ENCODE measurements at places on chromosomes 7 and 10.

DNA sequence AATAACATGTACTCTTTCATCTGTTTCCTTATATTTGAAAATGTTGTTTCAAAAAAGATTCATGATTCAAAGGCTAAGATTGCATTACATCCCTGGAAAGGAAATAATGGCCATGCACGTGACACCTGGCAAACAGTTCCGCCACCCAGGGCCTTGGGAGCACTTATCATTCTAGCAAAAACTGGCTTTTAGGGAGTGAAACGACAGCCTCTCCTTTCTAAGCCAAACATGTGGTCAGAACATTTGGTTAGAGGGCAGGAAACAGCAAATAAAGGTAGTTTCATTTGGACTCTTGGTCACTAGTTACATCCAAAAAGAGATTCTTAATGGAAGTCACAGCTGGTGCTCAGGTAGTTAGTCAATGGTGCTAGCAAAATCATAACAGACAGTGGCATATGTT lies 83.5 kb downstream of the FAS start:
- no peak for DNase-seq

- DNase-seq, result no peak
Observed at GRCh38 chr7:129923709-129924108, 29.1 kb downstream of the UBE2H start.

GRCh38 chr7:70711452-70711851 lies 420.5 kb upstream of the GALNT17 start:
- no peak for DNase-seq

GRCh38 chr7:148727501-148728278 lies 29.0 kb downstream of the CUL1 start:
- DNase-seq, result no peak

- DNase-seq, result no peak
Observed at GRCh38 chr7:140972876-140973829, 41.6 kb downstream of the MRPS33 start.

DNA sequence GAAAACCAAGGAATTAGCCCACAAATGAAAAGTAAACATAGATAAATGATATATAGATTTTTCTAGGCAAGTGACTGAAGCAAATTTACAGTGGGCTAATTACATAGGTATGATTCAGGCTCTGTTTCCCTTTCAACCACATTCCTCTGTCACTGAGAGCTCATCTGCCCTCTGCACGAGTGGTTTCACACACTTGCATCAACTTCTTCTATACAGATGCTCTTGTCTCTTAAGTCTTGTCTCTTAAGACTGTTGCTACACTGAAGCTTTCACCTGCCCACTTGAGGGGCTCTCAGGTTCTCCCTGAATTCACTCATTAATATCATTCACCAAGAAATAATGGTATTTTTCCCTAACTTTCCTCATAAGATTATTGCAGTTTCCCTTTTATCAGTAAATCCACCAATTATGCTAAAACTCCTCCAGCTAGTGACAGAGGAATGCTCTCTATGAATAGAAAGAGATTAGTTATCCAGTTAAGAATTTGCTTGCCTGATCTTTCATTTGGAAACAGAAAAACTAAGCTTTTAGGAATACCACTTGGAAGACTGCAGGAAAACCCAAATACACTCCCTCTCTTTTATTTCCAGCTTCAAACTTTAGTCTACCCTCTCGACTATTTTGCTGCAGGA lies 95.7 kb downstream of the ELAPOR2 start:
- no peak for DNase-seq

DNA sequence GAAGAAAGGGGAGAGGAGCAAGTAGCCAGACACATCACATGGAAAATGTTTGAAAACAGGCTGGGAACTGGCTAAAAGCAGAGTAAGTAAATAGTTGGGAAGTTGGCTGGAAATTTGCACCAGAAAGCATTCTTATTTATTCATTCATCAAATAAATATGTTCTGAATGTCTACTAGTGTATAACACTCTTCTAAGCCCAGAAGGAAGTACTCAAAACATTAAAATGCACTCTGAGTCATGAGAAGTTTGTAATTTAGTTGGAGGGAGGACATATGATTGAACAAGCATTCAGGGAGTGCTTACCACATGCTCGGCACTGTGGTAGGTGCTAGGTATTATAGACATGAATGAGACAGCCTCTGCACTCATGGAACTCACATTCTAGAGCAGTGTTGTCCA lies 37.0 kb upstream of the CNNM1 start:
- DNase-seq, result no peak

DNA sequence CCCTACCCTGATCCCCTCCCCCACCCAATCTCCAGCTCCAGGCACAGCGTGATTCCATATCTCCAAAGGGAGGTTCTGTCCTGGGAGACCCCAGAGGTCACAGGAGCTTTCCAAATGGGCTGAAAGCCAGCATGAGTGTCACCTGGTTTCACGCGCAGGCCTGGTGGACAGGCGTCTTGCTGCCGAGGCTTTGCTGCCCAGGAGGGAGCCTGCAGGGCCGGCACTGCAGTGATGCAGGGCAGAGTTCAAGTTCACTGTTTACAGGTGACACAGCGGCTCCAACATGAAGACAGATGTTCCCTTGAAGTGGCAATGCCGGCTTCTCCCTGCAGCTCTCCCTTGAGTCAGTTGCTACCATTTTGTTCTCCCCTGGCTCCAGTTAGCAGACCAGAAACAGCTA lies 104.3 kb downstream of the TCERG1L start:
- no peak for DNase-seq

- no peak for DNase-seq
Observed at GRCh38 chr7:66399566-66399965, 194.4 kb downstream of the TPST1 start.

DNA sequence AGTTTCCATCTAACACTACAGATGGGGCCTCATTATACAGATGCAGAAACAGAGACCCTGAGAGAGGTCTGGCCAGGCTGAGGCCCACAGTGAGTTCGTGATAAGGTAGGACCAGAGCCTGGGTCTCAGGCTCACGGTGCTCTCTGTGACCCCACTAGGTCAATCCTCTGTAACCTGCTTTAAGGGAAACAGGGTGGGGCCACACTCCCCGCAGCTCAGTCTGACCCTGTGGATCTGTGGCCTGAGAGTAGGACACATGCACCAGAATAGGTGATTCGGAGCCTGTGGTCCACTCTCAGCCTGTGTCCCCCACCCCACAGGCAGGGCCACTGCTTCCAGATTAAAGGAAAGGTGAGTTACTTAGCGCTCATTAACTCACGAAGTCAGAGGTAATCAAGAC lies 137.8 kb upstream of the FAM20C start:
- DNase-seq, result no peak

- DNase-seq, result no peak
Observed at GRCh38 chr10:88114368-88114767, 250.9 kb downstream of the PTEN start.

GRCh38 chr7:33706771-33707200 lies 198.6 kb upstream of the BMPER start:
- no peak for DNase-seq

- DNase-seq, result no peak
Observed at GRCh38 chr10:26422977-26423376, 15.2 kb upstream of the APBB1IP start.

Data from stimulated activated CD4-positive, alpha-beta T cell treated with anti-CD3 and anti-CD28 coated beads, Interleukin-2, amount 100 ng/mL, for 48 hours (primary cell).